ENCODE measurements at places on chromosomes 12 and 14. TPM values are rescaled to one million over a fixed set of nuclear protein-coding genes. Genes with fewer than 3 reads are reported as not detected.

The TSPAN19 gene
- total RNA-seq = not detected

The OR6C2 gene
- not detected for total RNA-seq

The RTN1 gene
- 6.2 TPM for total RNA-seq

The HOXC12 gene
- not detected for total RNA-seq

The TIMELESS gene
- total RNA-seq = 5.6 TPM

The C12orf42 gene
- 18.2 TPM for total RNA-seq

The TTC9 gene
- total RNA-seq = 0.38 TPM

The ETFBKMT gene
- total RNA-seq = 1.9 TPM

GRCh38 chr14:54350203-54350602, 46.6 kb upstream of the CDKN3 start:
- no peaks in the 10 kb centered on the region for H3K4me1 ChIP-seq
- H3K4me3 ChIP-seq = no peak overlapping the region
- peak overlapping the region; percentile 45 for H3K27ac ChIP-seq
- H3K36me3 ChIP-seq = no peaks in the 10 kb centered on the region

DNA sequence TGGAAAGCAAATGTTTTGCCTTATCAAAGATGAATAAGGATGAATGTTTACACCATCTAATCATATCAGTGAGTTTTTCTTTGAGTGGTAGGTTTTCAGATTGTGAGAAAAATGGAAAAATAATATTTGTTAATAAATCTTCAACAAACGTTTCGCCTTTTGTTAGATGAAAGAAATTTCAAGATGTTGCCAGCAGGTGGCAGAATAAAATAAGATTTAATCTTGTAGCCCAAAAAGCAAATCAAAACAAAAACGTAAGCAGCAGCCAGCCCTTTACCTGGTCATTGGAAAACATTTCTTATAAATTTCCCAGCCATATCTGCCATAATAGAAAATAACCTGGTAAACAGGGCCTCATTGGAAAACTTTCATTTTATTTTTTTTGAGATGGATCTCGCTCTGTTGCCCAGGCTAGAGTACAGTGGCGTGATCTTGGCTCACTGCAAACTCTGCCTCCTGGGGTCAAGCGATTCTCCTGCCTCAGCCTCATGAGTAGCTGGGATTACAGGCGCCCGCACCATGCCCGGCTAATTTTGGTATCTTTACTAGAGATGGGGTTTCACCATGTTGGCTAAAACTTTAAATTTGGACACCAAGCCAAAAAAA, 15.4 kb upstream of the TMEM120B start:
- DNase-seq = no peak
- H3K4me1 ChIP-seq = no peaks in the 10 kb centered on the region
- no peak overlapping the region for H3K27ac ChIP-seq
- H3K27me3 ChIP-seq = no peaks in the 10 kb centered on the region

GRCh38 chr12:49335118-49335954, 1.7 kb downstream of the C1QL4 start:
- H3K36me3 ChIP-seq = no peaks in the 10 kb centered on the region
- no peak overlapping the region for H3K4me3 ChIP-seq
- peaks cover 12% of the 10 kb centered on the region for H3K4me1 ChIP-seq
- peaks cover 29% of the 10 kb centered on the region for H3K27me3 ChIP-seq

- DNase-seq = peak; percentile 80
- no peak overlapping the region for H3K27ac ChIP-seq
- no peaks in the 10 kb centered on the region for H3K27me3 ChIP-seq
- no peaks in the 10 kb centered on the region for H3K36me3 ChIP-seq
- no peaks in the 10 kb centered on the region for H3K4me1 ChIP-seq
Measured at GRCh38 chr12:48938805-48939204, 13.5 kb upstream of the FKBP11 start.

- H3K36me3 ChIP-seq = no peaks in the 10 kb centered on the region
- no peak overlapping the region for H3K27ac ChIP-seq
- no peaks in the 10 kb centered on the region for H3K4me1 ChIP-seq
Measured at GRCh38 chr12:81610955-81611889, 147.9 kb downstream of the PPFIA2 start.

GRCh38 chr12:95694136-95694535, 96.4 kb downstream of the NTN4 start:
- no peak overlapping the region for H3K27ac ChIP-seq
- no peak overlapping the region for H3K4me3 ChIP-seq
- DNase-seq = peak; percentile 48
- no peaks in the 10 kb centered on the region for H3K27me3 ChIP-seq
- H3K4me1 ChIP-seq = no peaks in the 10 kb centered on the region
- H3K36me3 ChIP-seq = no peaks in the 10 kb centered on the region

GRCh38 chr12:132430838-132431774, 58.8 kb upstream of the FBRSL1 start:
- no peaks in the 10 kb centered on the region for H3K27me3 ChIP-seq
- H3K4me3 ChIP-seq = peak overlapping the region; percentile 38
- no peaks in the 10 kb centered on the region for H3K36me3 ChIP-seq
- no peak for DNase-seq

- no peak overlapping the region for H3K4me3 ChIP-seq
- no peak overlapping the region for H3K27ac ChIP-seq
- DNase-seq = no peak
- H3K27me3 ChIP-seq = no peaks in the 10 kb centered on the region
- no peaks in the 10 kb centered on the region for H3K4me1 ChIP-seq
Measured at GRCh38 chr12:52311285-52311648, 9.9 kb downstream of the KRT83 start.

DNA sequence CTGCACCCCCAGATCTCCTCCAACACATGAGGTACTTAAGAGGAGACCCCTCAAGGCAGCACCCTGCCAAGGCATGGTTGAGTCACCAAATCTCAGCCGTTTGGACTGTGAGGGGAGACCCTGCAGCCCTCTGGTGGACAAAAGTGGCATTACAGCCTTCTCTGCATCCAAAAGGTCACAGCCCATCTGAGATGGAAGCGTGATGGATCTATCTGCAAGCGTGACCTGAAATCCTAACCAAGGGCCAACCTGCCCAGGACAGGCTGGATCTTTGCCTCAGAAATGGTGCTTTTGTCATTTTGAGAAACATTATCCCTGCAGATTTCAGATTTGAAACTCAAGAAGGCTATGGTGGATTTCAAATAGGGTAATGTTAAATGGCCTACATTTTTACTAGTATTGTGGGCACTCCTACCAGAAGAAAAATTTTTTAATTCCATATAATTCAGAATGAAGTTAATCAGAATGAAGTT, 23.7 kb upstream of the DHRS4 start:
- no peaks in the 10 kb centered on the region for H3K4me1 ChIP-seq
- DNase-seq = peak; percentile 65
- H3K4me3 ChIP-seq = no peak overlapping the region
- H3K27me3 ChIP-seq = no peaks in the 10 kb centered on the region

DNA sequence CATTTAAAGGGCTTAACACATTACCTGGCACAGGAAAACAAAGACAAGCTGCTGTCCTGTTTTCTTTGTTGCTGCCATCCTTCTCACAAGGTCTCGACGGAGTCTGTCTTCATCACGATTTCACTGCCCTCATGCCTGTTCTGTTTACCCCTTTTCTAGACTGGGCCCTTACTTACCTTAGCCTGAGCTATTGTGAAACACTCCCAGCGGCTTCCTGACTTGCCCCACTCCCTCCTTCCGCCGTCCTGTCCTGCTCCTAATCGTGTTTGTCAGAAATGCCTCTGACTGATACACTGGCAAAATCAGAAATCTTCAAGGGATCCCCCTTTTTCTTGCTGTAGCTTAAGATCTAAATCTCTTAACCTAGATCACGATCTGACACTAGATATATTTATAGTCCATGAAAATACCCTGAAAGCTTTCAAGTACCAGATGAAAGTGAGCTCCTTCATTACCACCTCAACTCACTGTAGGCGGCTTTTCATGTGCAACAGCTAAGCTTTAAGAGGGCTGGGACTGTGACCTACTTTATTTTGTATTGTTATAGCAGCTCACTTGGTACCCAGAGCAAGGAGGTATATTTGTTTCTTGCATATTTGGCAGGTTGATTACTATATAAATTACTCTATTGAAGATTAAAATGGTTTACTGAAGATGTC, 32.1 kb downstream of the TECPR2 start:
- no peak overlapping the region for H3K4me3 ChIP-seq

- H3K27me3 ChIP-seq = no peaks in the 10 kb centered on the region
- no peak overlapping the region for H3K4me3 ChIP-seq
Measured at GRCh38 chr14:43792980-43793379, 714.1 kb downstream of the FSCB start.

GRCh38 chr12:2064071-2064507, 11.3 kb downstream of the CACNA1C start:
- H3K4me1 ChIP-seq = peaks cover 5% of the 10 kb centered on the region
- DNase-seq = no peak
- H3K27ac ChIP-seq = peak overlapping the region; percentile 39
- H3K27me3 ChIP-seq = no peaks in the 10 kb centered on the region
- H3K4me3 ChIP-seq = peak overlapping the region; percentile 24

- H3K4me3 ChIP-seq = no peak overlapping the region
- H3K36me3 ChIP-seq = no peaks in the 10 kb centered on the region
- DNase-seq = no peak
- no peaks in the 10 kb centered on the region for H3K4me1 ChIP-seq
Measured at GRCh38 chr12:22416801-22417200, 82.3 kb upstream of the ST8SIA1 start.

DNA sequence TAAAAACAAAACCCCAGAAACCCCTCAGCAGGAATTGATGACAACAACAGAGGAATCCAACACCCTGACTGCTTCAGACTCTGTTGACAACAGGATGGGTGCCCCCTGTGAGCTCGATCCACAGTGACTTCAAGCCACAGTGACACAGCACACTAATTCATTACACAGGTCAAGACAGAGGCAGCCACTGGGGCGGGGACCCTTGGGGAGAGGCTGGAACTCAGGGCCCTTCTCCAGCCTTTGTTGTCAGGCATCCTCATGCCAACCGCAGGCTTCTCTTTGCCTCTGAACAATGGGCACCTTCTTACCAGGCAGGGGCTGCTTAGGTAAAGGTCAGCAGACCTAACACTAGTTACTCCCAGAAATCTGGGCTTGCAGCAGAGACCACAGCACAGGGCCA, 37.6 kb downstream of the ACADS start:
- no peaks in the 10 kb centered on the region for H3K27me3 ChIP-seq
- no peak for DNase-seq
- H3K27ac ChIP-seq = no peak overlapping the region
- H3K4me3 ChIP-seq = no peak overlapping the region
- H3K4me1 ChIP-seq = no peaks in the 10 kb centered on the region
- H3K36me3 ChIP-seq = no peaks in the 10 kb centered on the region

GRCh38 chr12:62466018-62466593, 520 bp upstream of the MON2 start:
- H3K27ac ChIP-seq = peak overlapping the region; percentile 90
- DNase-seq = peak; percentile 54
- H3K27me3 ChIP-seq = no peaks in the 10 kb centered on the region
- H3K36me3 ChIP-seq = no peaks in the 10 kb centered on the region
- H3K4me1 ChIP-seq = no peaks in the 10 kb centered on the region
- H3K4me3 ChIP-seq = peak overlapping the region; percentile 69

DNA sequence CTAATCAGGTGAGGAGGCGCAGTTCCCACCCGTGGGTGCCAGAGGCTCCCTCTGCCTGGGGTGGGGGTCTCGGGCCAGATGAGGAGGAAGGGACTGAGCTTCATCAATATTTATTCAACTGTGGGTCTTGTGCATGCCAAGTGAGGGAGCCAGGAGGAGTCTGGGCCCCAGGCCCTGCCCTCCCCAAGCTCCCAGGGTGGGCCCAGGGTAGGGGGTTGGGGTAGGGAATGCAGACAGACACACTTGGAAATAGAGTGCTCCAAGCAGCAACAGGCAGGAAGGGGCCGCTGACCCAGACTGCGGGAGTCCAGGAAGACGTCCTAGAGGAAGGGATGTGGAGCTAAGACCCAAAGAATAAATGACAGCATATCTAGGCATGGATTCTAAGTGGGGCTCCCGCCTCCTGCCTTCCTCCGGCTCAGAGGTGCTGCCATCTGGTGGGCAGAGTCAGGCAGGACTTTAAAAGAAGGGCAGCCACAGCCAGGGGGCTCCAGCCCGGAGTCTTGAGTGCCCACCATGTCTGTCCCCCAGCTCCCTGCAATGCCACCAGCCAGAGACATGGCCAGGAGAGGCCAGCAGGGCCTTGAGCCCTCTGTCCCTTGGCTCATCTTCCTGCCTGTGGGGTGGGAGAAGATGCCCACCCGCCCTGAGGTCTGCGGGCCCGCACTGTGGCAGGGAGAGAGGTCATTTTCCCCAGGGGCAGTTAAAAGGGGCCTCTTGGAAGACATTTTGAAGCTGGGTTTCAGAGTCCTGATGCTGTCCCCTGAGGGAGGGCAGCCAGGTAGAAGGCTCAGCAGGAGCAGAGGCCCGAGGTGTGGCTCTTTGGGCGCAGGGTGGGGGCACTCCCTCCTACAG, 70.1 kb downstream of the PHETA1 start:
- no peaks in the 10 kb centered on the region for H3K27me3 ChIP-seq
- no peaks in the 10 kb centered on the region for H3K36me3 ChIP-seq
- no peaks in the 10 kb centered on the region for H3K4me1 ChIP-seq
- H3K27ac ChIP-seq = no peak overlapping the region
- H3K4me3 ChIP-seq = no peak overlapping the region

GRCh38 chr12:58720421-58720820, 199.9 kb downstream of the LRIG3 start:
- no peaks in the 10 kb centered on the region for H3K36me3 ChIP-seq
- no peaks in the 10 kb centered on the region for H3K27me3 ChIP-seq
- H3K4me3 ChIP-seq = no peak overlapping the region
- DNase-seq = no peak
- no peaks in the 10 kb centered on the region for H3K4me1 ChIP-seq

DNA sequence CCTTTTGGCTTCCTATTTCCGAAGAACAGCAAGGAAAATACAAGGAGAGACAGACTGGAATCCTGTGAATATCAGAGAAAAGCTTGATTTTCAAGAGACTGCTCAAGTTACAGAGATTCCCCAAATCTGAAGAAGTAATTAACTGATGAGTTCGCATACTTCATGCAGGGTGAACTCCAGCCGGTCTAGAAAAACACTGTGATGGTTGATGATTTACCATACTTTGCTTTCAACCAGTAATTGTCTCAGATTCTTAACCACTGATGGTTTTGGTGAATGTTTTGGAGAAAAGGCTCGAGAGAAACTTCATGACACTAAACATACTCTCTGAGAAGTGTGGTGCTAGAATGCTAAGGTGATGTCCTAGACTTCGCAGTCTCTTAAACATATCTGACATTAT, 4.4 kb upstream of the PLXNC1 start:
- peaks cover 11% of the 10 kb centered on the region for H3K4me1 ChIP-seq
- no peaks in the 10 kb centered on the region for H3K36me3 ChIP-seq
- H3K27me3 ChIP-seq = no peaks in the 10 kb centered on the region
- H3K27ac ChIP-seq = no peak overlapping the region
- DNase-seq = no peak

DNA sequence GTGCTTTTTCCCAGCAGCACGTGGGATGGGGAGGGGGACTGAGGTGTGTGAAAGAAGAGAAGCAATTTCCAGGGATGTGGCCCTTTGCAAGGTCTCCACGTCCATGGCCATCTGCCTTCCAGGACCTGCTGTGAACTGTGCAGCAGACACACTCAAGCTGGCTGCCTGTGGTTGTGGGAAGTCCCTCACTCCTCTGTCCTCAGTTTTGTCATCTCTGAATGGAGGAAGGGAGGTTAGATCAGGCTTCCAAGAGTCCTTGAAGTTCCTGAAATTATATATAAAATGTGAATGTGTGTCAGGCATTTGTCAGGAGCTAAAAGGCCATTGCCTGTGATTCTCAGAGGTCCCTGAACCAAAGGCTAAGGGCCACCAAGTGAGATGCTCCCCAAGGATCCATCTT, 328.2 kb downstream of the CACNA1C start:
- no peak for DNase-seq
- H3K27me3 ChIP-seq = no peaks in the 10 kb centered on the region
- H3K27ac ChIP-seq = no peak overlapping the region
- H3K36me3 ChIP-seq = no peaks in the 10 kb centered on the region
- no peak overlapping the region for H3K4me3 ChIP-seq

Data from Peyer's patch (tissue), 4 donors.